ENCODE measurements at places on chromosomes 7 and 10. TPM values are rescaled to one million over a fixed set of nuclear protein-coding genes. Genes with fewer than 3 reads are reported as not detected.

DNA sequence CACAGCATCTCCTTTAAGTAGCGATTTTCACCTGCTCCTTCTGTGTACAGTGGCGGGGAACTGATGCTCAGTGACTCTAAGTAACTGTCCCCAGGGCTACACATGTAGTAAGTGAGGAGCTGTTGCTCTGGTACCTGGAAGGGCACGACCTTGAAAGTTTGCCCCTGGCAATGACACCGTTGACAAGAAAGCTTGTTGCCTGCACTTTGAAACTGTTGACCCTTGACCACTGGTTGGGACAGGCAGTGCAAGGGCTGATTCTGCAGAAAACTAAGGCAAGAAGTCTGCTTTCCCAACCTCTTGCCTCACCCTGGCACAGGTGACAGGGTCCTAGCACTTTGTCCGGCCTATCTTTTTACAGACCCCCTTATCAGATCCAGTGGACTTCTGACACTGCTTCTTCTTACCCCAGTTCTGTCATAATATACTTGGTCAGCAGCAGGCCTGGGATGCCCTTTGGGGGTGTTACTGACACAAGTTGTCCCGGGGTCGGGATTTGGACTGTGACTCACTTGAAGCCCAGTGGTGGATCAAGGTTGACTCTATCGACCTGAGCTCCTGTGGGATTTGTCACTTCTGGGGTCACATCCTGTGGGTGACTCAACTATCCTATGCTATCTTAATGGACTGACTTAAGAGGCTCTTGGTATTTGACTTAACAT, 5.8 kb downstream of the ACSL5 start:
- H3K4me3 ChIP-seq = no peak overlapping the region
- no peaks in the 10 kb centered on the region for H3K36me3 ChIP-seq
- H3K27me3 ChIP-seq = no peaks in the 10 kb centered on the region
- H3K27ac ChIP-seq = no peak overlapping the region

GRCh38 chr10:103663236-103663635, 169.7 kb downstream of the NEURL1 start:
- H3K4me3 ChIP-seq = no peak overlapping the region
- H3K4me1 ChIP-seq = peaks cover 68% of the 10 kb centered on the region
- H3K27ac ChIP-seq = peak overlapping the region; percentile 75
- no peaks in the 10 kb centered on the region for H3K27me3 ChIP-seq
- peaks cover 7% of the 10 kb centered on the region for H3K36me3 ChIP-seq

- no peak overlapping the region for H3K27ac ChIP-seq
- no peak for DNase-seq
- peaks cover under 1% of the 10 kb centered on the region for H3K4me1 ChIP-seq
- H3K4me3 ChIP-seq = no peak overlapping the region
- H3K36me3 ChIP-seq = no peaks in the 10 kb centered on the region
These were observed 859.0 kb upstream of the AUTS2 start for GRCh38 chr7:68739306-68739705.

NHLRC2 gene
- 31.0 TPM for total RNA-seq

Measured in sigmoid colon (tissue), 7 donors.